H4 (cell line): ENCODE measurements at places on chromosomes 3 and 15.

DNA sequence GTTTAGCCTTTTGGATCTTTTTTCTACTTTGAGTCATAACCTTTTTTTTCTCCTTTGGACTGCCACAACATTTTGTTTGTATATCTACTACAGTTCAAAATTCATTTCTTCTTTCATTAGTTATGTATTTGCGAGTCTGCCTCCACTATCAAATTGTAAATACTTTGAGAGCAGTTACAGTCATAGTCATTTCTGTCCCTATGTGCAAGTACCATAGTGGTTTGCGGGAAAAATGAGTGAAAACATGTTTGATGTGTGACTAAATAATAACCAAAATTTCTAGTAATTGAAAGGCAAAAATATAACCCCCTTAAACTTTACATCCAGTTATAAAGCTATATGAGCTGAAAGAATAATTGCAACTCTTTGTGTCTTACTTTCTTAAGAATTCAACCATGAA is 45.8 kb upstream of the CCDC50 start:
- no peak for DNase-seq

DNA sequence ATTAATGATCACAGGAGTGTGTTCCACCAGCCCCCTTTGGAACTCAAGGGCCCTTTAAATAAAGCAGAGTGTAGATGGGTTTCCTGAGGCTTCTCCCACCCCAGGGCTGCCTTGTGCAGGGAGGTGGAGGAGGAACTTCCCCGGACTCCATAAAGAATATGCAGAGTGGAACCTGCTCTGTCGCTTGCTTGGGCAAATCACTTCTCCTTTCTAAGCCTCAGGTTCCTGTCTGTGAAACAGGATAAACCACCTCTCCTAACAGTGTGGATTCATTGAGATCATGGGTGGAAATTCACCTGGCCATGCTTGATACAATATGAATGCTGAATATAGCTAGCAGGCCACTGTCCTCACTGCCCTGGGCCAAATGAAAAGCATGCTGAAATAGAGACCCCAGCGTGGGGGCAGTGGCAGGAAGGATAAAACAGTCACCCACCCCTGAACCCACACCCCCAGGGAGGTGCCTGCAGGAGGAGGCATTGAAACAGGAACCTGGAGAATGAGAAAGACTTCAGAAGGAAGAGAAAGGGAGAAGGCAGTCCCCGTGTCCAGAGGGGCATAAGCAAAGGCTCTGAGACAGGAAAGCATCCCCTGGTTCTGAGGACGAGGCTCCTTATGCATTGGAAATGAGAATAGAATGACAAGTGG is 41.1 kb upstream of the CHRNB4 start:
- DNase-seq, result no peak

DNA sequence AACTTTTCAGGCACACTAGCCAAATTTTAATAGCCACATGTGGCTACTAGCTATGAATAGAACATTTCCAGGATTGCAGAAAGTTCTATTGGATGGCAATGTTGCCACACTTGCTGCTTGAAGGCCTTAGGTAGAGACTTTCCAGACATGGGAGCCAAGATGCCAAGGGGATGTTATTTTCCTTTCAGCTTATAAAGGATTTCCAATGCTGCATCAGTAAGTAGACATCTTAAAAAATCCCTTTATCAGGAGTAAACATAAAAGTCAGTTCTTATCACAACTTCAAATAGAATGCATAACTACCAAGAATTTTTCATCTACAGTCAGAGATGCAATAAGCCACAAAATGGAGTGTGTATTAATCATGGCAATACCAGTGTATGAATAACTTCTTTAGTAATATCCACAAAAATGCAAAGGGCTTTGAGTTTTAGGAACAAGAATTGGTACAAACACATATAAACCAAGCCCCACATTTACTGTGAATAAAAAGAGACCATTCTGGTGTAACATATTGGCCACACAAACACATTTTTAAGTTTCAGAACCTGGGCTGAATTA is 457.1 kb upstream of the ADAMTS9 start:
- DNase-seq, result no peak

- DNase-seq, result peak; percentile 57
These were observed 455.3 kb upstream of the NR2F2 start for GRCh38 chr15:95875121-95875643.

- no peak for DNase-seq
These were observed 10.6 kb upstream of the DNAAF4 start for GRCh38 chr15:55518641-55519040.

DNA sequence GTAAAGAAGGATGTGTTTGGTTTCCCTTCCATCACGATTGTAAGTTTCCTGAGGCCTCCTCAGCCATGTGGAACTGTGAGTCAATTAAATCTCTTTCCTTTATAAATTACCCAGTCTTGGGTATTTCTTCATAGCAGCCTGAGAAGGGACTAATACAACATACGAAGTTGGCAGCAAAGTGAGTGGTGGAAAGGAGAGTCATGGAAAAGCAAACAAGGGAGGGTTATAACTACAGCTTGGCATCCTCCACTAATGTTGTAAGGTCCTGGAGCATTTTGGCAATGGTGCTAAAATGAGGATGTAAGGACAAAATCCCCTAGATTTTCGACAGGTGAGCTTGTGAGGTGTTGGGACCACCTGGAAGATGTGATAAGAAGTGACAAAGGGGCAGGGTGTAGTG is 5.8 kb upstream of the TMEM41A start:
- no peak for DNase-seq

- no peak for DNase-seq
These were observed 128.1 kb downstream of the MBNL1 start for GRCh38 chr3:152396867-152397266.

DNA sequence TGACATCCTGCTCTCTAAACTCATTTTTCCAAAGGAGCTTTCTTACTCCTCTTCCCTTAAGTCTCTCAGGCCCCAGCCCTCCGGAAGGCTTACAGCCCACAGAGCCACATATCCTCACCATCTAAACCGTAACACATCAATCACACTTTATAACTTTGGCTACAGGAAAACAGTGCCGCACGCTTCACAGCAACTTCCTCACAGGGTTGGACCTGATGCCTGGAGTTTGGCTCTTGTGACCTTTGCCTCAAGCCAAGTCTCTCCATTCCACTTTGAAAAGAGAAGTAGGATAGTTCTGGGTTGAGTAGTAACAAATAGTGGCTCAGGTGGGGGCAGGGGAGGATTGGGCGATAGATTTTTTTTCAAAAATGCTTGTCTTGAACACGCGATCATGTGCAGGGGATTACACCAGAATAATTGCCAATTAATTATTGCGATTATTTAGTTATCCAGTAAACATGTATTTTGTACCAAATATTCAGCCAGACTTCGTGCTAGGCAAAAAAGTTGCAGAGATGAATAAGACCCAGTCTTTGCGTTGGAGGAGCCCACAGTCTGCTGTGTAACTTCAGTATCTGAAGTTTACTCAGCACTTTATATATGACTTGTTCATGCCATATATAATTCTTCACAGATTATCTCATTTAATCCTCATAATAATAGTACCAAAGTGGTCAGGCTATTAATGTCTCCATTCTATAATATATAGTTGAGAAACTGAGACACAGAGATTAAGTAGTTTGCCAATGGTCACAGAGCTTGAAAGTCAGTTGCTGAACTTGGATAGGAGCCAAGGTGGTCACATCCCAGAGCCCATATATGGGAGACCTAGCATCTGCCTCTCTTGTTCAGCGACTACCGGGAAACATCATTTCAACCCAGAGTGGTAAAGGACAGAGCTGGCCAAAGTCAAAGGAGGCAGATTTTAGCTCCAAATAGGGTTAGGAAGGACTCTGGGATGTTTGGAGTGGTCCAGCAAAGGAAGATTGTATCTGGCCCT is 2.4 kb upstream of the ETV5 start:
- DNase-seq, result no peak

- peak; percentile 97 for DNase-seq
These were observed 17.9 kb downstream of the ACSBG1 start for GRCh38 chr15:78216276-78217104.

DNA sequence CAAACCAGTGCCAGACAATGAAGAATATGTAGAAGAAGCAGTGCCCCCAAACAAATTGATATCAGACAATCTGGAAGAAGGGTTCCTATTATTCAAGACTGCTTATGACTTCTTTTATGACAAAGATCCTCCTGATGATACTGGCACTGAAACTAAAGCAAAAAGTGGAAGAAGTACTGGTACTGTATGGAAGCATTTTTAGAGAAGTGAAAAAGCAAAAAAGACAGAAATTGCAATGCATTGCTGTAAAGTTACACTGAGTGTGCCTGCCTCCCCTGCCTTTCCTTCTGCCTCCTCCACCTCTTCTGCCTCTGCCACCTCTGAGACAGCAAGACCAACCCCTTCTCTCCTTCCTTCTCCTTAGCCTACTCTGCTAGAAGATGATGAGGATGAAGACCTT is 167.6 kb downstream of the PLCL2 start:
- no peak for DNase-seq

DNA sequence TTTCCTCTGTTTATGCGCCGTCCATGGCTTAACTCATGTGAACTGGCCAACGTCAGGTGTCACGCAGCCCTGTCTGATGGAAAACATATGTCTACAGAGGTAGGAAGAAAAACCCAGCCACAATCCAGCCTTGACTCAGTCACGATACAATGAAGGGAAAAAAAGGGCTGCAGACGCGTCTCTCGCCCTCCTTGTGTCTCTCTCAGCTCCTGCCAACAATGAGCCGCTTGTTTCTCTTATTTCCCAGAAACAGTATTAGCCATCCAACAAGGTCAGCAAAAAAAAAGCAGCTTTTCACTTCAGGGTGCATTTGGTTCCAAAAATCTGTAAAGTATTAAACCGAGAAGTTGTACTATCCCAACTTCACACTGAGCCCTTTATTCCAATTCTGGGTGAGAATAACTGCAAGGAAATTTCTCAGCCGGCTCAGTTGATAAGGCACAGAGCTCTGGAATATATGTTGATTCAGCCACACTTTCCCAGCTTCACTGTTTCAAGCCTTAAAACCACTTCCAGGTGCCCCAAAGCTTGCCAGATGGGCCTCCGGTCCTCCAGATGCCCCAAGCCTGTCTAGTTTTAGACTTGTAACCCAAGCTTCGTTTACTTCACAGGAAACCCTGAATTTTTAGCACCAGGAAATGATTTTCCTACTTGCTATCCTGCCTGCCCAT is 79.4 kb downstream of the TM4SF4 start:
- DNase-seq, result no peak

DNA sequence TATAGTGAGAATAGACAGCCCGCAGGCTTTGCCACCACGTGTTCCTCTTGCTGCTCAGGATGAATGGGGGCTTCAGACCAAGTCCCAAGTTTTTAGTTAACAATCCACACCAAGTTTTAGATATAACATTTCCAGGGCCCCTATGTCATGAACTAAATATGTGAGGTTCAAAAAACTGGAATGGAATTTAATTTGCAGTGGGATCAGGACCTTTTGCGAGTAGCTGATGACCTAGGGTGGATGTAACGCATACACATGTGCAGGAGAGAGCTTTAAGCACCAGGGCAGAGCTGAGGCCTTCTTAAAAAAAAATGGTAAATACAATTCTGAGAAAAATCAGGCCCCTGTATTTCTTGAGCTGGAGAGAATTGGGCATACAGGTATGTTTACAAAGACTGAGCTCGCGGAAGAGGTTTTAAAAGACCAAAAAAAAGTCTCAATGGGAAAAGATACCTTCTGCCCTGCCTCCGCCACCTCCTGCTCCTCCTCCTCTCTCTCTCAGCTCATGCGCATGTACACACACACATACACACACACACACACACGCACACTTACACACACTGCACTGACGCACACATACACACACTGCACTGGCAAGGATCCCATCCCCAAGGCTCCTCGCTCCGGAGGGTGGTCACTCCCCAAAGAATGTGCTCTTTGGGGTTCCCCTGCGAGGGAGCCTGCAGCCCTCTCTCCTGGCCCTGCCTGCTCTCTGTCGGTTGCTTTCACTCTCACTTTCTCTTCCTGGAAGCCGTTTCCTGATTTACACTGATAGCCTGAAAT is 48.2 kb upstream of the IGF1R start:
- peak; percentile 72 for DNase-seq

DNA sequence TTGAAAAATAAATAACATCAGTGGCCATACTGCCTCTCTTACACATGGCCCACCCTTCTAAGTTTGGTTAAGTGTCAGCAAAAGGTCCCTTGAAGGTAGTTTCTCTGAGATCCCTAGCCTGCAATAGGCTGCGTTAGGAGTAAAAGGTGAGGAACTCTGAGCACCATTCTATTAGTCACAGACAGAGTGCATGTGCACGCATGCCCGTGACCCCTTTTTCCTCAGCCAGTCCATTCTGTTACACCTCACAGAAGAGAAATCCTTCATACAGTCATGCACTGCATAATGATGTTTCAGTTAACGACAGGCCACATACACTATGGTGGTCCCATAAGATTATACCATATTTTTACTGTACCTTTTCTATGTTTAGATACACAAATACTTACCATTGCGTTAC is 12.5 kb downstream of the RCCD1 start:
- no peak for DNase-seq

DNA sequence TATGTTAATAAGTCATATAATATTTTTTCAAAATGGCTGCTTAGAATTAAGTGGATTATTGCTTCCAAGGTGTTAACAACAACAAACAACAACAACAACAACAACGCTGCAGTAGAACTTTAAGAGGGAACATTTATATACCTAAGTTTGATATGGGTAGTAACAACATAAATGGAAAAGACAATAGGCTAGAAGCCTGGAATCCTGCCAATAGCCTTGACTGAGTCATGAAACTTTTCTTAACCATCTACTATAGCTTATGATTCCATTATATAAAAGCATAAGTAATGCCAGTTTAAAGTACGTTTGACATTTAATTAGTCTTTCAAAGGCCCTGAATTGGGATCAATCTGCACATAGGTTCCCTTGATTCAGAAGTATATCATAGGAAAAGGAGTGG is 31.2 kb downstream of the SATB1 start:
- DNase-seq, result no peak

GRCh38 chr15:31161951-31162350 is 60.4 kb upstream of the TRPM1 start:
- no peak for DNase-seq

- peak; percentile 94 for DNase-seq
These were observed 97.7 kb upstream of the P2RY1 start for GRCh38 chr3:152737021-152737908.

DNA sequence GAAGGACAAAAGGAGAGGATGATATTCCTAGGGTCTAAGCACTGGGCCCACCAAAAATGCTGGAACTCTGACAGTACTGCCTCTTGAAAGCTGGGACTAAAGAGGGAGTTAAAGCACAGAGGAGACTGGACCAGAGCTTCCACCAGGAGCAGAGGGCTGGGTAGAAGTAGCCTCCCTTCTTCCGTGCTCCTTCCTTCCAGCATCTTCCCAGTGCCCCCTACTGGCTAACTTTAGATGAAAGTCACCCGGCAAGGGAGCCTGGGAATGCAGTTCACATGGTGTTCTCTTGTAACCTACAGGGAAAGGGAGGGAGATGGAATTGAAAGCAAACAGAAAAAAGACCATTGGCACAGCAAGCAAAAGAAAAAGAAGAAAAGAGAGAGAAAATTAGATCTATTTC is 106.1 kb upstream of the COL8A1 start:
- DNase-seq, result peak; percentile 86

- no peak for DNase-seq
These were observed 12.5 kb downstream of the RUVBL1 start for GRCh38 chr3:128111147-128111546.

GRCh38 chr3:146536681-146537080 is 7.7 kb downstream of the PLSCR1 start:
- no peak for DNase-seq
